HT-29 (cell line): ENCODE measurements at places on chromosomes 7 and 10. TPM values are rescaled to one million over a fixed set of nuclear protein-coding genes. Genes with fewer than 3 reads are reported as not detected.

Gene AKR1C8
- not detected in 2 replicates for total RNA-seq

- no peak for DNase-seq
Measured at GRCh38 chr7:30332549-30332948, 48.2 kb downstream of the ZNRF2 start.

Gene NSUN5
- 72.1 and 87.4 TPM in 2 replicates for total RNA-seq

Gene MSS51
- 0.64 and 1.1 TPM in 2 replicates for total RNA-seq

Gene TOMM7
- 137 and 151 TPM in 2 replicates for total RNA-seq

Gene TBL2
- 73.1 and 94.4 TPM in 2 replicates for total RNA-seq

Gene TMEM270
- not detected in 2 replicates for total RNA-seq

Gene HMX2
- not detected in 2 replicates for total RNA-seq

GRCh38 chr7:82348251-82348650 lies 95.3 kb downstream of the CACNA2D1 start:
- DNase-seq = no peak

DNA sequence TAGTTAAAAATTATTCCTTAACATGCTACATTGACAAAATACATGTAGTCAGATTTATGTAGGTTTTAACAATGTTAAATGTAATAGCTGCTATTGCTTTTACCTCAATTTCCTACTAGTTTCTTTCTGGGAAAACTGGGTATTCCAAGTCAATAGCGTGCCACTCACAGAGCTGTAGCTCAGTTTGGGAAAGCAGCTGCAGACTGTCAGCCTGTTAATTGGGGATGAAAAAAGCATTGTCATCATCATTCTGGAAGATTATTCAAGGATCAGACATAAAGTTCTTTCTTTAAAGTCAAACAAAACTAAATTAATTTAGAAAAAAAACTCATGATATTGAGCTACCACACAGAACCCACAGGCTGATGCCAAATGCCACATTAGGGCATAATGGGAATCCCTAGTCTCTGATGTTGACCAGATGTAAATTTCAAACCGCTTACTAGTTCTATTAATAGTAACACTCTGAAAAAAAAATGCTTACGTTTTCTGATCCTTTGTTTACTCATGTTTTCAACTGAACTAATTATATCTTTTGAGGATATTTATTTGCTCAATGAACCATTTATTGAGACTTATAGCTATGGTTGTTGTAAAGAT lies 19.6 kb upstream of the AGMO start:
- DNase-seq = no peak

DNA sequence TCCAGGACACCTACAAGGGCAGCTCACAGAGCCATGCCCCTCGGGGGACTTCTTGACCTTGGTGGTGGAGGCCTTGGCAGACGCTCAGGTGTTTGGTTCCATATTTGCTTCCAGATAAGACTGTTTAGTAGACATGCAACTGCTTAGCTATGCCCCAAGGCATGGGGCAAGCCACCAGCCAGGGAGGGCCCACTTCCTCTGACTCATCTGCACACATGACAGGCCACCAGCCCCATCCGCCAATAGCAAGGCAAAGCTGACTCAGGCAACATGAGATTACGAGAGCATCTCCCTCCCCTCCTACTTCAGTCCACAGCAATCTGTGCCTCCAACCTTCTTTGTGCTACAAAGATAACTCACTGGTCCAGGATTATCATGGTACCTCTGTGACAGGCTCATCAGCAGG lies 54.9 kb downstream of the KCNMA1 start:
- DNase-seq = no peak

Gene DENND2A
- not detected in 2 replicates for total RNA-seq

Gene IFIT1B
- not detected in 2 replicates for total RNA-seq

Gene CALML3
- not detected in 2 replicates for total RNA-seq

Gene PIK3CG
- 2.9 and 3.1 TPM in 2 replicates for total RNA-seq

GRCh38 chr7:139568813-139569490 lies 45.5 kb downstream of the CLEC2L start:
- no peak for DNase-seq

DNA sequence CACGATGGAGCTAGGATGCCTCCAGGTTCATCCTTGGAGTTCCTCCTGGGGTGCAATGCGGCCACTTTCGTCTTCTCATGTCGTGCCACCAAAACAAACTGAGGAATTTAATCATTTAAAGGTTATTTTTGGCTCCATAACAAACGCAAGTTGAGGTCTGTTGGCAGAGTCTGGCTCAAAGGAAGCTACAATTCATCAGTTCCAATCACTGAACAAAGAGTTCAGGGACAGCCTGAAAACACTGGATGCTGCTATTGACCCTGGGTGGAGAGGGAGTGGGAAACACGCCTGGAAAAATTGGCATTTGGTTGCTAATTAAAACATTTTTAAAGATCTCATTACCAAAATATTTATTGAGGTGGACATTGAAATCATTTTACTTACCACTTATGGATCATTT lies 11.4 kb upstream of the MGMT start:
- DNase-seq = no peak

Gene PILRA
- total RNA-seq = 2.1 TPM in 1 of 2 replicates, not detected in the other

DNA sequence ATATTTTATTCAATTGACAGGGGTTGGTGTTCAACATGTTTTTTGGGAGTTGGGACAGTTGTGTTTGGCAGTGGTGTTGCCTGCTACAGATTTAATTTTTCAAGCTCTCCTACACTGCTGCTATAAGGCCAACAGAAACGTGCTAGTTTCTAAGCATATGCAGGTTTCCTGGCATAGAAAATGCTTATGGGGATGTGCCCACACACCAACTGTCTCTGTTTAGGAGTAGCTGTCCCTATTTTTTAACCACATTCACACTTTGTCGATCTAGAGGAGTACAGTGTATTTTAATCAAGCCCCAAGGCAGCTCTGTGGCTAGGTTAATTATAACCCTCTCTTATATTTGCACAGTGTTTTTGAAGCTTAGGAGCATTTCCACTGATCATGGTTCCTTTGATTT lies 28.6 kb downstream of the TMEM178B start:
- no peak for DNase-seq

Gene PPP1R9A
- 5.4 and 5.5 TPM in 2 replicates for total RNA-seq

Gene TMEM229A
- not detected in 2 replicates for total RNA-seq

Gene AGR2
- 163 and 215 TPM in 2 replicates for total RNA-seq
